Naive thymus-derived CD4-positive, alpha-beta T cell (primary cell): ENCODE measurements at places on chromosomes 13 and 19.

GRCh38 chr19:42051166-42052115 is 18.6 kb downstream of the GRIK5 start:
- no peak for DNase-seq

- DNase-seq = no peak
Observed at GRCh38 chr13:92838786-92839185, 387.8 kb upstream of the GPC6 start.

GRCh38 chr19:18737954-18738351 is 53.2 kb downstream of the COMP start:
- no peak for DNase-seq

- DNase-seq = no peak
Observed at GRCh38 chr13:71871844-71872243, 4.8 kb upstream of the DACH1 start.

DNA sequence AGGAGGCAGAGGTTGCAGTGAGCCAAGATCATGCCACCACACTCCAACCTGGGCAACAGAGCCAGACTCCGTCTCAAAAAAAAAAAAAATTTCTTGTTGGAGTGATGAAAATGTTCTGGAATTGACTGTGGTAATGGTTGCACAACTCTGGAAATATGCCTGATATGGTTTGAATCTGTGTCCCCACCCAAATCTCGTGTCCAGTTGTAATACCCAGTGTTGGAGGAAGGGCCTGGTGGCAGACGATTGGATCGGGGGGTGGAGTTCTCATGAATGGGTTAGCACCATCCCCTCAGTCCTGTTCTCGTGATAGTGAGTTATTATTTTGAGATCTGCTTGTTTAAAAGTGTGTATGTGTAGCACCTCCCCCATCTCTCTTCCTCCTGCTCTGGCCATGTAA is 41.1 kb upstream of the MAP3K10 start:
- no peak for DNase-seq

DNA sequence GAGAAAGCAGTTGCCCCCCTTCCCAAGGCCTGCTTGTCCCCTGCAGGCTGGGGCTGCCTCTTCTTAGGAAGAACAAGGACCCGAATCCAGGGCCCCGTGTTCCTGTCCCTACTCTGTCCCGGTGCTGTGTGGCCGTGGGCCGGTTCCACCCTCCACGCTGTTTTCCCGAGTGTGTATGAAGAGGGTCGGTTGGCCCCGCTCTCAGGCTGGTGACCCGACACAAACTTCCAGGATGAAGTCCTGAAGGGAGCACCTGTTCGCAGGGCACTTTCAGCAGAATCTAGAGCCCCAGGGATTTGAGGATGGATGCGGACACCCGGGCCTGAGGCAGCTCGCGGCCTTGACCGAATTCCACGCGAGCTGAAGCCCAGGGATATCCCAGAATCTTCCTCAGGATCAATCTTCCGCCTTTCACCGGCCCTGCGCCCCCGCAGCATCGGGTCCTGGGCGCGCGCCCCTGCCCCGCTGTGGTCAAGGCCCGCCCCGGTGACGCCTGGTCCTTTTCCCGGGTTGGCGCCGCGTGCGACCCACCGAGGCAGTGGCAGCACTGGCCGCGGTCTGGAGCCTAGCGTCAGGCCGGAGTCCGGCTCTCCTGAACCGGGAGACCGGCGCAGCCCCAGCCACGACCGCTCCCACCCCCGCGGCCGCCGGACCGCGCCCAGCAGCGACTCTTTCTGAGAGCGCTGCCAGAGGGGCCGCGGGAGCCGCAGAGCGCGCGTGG is 528 bp upstream of the CHST8 start:
- no peak for DNase-seq

GRCh38 chr19:1136621-1137317 is 33.0 kb downstream of the GPX4 start:
- no peak for DNase-seq

DNA sequence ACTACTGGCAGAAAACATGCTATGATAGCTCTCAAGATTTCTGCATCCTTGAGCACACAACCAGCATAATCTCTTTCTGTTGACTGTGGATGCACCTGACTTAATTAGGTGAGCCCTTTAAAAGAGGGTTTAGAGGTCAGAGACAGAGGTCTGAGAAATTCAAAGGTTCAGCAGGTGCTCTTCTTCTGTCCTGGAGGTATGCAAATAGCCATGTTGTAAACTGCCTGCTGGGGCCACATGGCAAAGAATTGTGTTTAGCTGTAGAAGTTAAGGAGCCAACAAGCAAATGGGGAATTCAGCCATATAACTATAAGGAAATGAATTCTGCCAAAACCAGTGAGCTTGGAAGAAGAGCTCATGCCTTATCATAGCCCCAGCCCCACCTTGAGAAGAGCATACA is 11.6 kb upstream of the DCLK1 start:
- no peak for DNase-seq

- DNase-seq = no peak
Observed at GRCh38 chr19:55376241-55376933, at the start of gene TMEM190. Gene TMEM190 (plus strand): TSS chr19:55376826. CDS start chr19:55376854, 28 bp downstream.

GRCh38 chr19:50365434-50366306 is at the start of gene NAPSA:
Gene NAPSA (minus strand): TSS chr19:50365639. CDS start chr19:50365621, 18 bp downstream.
- no peak for DNase-seq

- DNase-seq = no peak
Observed at GRCh38 chr13:108077284-108077683, 138.1 kb downstream of the LIG4 start.

DNA sequence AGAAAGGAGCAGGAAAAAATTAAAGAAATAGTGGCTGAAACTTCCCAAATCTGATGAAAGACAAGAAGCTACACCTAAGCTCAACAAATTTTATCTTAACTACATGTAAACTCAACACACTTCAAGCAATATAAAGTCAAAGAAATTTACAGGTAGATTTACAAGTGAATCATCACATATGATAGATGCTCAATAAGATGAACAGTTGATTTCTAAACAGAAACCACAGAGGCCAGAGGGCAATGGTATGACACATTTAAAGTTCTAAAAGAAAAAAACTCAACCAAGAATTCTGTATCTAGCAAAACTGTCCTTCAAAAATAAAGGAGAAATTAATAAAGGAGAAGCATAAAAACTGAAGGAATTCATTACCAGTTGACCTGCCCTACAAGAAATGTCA is 39.3 kb upstream of the ZNF780A start:
- no peak for DNase-seq

- no peak for DNase-seq
Observed at GRCh38 chr13:53638040-53638439, 609.4 kb downstream of the OLFM4 start.

- peak; percentile 75 for DNase-seq
Observed at GRCh38 chr13:71290963-71291841, 575.8 kb downstream of the DACH1 start.

DNA sequence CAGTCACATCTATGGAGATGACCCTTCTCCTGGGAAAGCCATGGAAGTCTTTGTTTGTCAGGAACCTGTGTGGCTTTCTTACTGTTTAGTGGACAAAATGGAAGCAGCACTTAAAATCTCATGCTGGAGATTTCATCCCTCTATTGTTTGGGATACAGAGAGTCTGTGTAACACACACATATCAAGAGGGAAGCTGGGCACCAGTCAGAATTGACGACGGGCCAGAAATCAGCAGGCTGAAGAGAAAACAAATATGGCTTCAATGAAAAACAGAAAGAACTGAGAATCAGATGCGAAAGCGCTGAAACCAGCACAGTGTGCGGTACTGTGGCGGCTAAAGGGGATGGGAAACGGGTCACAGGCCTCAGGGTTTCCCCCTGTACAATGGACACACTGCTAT is 72.2 kb upstream of the WASF3 start:
- no peak for DNase-seq

DNA sequence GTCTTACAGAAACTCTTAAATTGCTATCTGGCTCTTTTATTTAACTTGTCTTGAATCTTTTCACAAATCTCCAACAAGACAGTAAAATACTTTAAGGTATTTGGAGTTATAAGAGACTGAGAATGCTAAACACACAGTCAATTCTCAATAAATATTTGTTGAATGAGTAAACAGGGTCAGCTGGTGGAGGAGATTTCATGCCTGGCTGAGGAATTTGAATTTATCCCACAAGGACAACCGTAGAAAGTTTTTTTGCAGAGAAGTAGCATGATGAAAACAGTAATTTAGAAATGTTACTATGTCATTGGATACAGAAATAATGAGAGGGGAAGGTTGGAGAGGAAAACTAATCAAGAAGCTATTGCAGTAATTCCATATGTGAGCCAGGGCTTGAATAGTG is 1223.7 kb downstream of the PCDH17 start:
- no peak for DNase-seq

- DNase-seq = no peak
Observed at GRCh38 chr13:60274655-60275054, 110.9 kb upstream of the DIAPH3 start.

DNA sequence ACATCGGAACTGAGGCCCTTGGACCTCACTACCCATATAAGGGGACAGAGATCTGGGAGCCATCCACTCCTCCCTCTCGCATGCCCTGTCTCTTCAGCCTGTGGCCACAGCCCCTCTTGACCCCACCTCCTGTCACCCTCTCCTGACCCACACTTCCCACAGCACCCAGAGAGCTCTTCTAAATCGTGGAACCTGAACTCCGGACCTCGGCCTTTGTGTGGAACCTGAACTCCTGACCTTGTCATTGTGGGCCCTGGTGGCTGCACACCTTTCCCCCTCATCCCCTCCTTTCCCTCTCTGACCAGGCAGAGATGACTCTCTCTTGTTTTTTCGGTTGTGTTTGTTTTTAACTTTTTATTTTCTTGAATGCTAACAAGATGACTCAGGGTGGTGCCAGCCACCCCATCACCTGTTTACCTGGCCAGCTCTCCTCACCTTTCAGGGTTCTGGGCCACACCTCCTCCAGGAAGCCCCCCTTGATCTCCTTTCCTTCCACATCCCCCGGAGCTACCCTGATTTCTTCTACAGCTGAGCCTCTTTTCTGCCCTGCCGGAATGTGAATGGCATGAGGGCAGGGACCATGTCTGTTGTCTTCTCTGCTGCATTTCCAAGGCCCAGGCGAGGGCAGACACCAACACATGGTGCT is 5.1 kb downstream of the MRPL4 start:
- no peak for DNase-seq

DNA sequence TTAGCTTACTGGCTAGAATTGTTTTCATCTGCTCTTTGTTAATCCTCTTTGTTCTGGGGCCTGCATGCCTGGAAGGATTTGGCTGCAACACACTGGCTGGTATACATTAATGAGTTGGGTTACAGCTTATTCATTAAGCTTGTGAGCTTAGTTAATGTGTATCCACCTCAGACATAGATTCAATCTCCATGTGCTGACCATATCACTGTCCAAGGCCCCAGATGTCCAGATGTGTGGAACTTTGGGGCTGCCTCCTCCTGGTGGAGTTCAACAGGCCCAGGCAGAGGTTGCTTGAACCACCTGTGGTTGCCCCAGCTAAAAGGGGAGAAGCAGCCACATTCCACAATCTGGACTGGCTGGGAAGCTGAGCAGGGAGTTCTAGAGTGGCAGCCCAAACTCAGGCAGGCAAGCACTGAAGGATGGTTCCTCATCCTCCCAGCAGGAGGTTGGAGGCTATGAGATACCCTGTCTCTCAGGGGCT is 5.4 kb downstream of the DIAPH3 start:
- DNase-seq = no peak

GRCh38 chr13:41674246-41674645 is 216.9 kb downstream of the RGCC start:
- no peak for DNase-seq

DNA sequence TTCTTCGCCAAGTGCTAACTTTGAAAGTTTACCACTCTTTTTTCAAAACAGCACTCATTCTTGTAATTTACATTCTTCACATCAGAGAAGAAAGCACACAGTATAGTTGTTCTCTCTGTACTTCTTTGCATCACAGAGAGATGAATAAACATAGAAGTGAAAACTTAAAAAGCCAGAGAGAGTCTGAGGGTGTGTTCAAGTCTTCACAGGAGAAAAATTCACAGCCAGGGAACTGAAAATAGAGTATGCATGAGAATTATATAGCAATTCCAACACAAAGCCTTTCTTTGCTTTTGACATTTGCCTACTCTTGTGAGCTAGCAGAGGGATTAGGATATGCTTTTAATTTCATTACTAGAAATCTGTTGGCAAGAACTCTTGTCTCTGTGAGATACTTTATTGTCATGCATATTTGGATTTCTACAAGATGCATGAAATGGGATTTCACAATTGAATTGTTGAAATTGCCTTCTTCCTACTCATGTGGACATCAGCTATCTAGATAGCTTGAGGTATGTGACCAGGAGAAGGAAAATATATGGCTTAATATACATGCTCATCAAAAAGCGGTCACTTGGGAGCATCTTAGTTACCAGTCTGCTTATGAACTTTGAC is 166.1 kb downstream of the SLC7A1 start:
- no peak for DNase-seq

GRCh38 chr13:23609414-23609760 is 39.2 kb downstream of the TNFRSF19 start:
- DNase-seq = no peak
